ENCODE measurements at places on chromosomes 2 and 18.

DNA sequence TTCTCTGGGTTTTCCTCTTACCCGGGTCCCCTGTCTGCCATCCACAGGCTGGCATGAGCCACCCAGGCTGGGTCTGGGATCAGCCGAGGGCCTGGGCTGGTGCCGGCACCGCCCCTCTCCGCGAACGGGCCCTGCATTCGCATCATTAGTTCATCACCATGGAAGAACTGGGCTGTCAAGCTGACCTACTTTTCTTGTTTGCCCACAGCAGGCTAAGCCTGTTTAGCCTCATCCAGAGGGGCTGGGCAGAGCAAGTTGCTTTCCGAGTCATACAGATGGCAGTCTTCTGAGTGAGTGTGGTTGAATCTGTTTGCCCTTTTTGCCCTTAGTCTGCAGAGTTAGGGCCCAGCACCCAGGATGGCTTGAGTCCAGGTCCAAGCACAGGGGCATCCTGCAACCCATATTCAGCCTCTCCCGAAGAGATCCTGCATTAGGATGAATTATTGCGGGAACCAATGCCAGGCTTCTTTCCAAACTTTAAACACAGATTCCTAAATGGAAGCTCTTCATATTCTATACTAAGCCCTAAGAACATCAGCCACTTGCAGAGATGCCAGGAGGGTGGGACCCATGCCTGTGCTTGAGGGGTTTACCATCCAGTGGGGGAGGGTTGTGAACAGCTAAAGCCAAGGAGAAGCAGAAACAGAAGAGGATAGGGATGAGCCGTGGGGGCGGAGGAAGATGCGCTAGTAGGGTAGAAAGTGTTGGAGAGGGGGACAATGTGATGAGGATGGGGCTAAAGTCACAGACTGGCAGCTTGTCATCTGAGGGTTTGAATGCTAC, 68.0 kb downstream of the NPAS2 start:
- H3K27ac ChIP-seq = no peak overlapping the region
- H3K4me1 ChIP-seq = peaks cover 16% of the 10 kb centered on the region
- no peak overlapping the region for H3K4me3 ChIP-seq

- H3K4me1 ChIP-seq = 0 out of 2 replicates have a peak, but pooled peaks cover 3% of the 10 kb centered on the region
- no peaks in the 10 kb centered on the region for H3K36me3 ChIP-seq
- H3K27ac ChIP-seq = no peak overlapping the region
Measured at GRCh38 chr2:220417503-220417902, 790.1 kb downstream of the SLC4A3 start.

DNA sequence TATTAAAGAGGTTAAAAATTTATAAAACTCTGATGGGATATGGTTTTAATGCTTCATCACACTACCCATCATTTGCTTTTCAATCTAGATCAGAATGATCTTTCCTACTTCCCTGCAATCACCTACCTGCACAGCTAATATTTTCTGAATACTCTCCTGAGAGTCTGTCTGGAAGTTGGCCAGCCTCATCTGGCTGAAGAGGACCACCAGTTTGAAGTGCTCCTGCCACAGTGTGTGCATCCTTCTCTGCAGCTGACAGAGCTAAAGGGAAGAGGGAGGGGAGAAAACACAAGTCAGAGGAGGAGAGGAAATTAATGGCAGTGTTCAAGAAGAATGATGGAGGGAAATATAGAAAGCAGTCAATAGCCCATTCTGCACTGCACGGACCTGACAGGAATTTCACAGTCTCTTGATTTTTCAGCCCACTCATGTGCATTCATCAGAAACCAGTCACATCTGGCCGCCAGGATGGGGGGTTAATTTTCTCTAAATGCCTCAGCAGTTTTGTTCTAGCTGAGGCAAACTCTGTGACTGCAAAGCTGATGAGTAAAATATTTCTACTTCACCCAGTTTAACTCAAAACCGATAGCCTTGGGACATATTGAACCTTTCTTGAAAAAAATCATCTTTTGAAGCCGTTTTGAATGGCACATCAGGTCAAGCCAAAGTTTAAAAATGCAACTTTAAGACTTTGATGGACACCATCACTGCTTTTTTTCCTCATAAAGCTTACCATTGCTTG, 201.8 kb upstream of the KLHL14 start:
- no peak overlapping the region for H3K27ac ChIP-seq
- no peaks in the 10 kb centered on the region for H3K36me3 ChIP-seq

DNA sequence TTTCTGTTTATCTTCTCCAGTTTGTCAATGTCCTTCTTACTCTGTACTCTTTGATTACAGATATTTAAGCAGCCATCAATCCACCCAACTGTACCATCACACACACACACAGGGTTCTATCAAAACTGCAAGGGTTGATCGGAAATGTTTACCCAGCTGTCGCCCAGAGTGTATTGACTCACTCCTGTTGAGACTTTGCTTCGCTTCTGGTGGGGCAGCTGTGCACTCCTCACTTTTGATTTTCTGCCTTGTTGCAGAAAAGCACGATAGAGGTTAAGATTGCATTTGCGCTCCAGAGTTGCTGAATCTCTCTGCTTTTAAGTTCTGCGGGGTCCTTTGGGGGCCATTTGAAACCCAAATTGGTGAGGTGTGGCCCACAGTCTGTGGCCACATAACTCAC, 216.2 kb downstream of the SETBP1 start:
- peaks cover 19% of the 10 kb centered on the region for H3K4me1 ChIP-seq
- no peak for DNase-seq
- no peak overlapping the region for H3K27ac ChIP-seq
- no peaks in the 10 kb centered on the region for H3K36me3 ChIP-seq

DNA sequence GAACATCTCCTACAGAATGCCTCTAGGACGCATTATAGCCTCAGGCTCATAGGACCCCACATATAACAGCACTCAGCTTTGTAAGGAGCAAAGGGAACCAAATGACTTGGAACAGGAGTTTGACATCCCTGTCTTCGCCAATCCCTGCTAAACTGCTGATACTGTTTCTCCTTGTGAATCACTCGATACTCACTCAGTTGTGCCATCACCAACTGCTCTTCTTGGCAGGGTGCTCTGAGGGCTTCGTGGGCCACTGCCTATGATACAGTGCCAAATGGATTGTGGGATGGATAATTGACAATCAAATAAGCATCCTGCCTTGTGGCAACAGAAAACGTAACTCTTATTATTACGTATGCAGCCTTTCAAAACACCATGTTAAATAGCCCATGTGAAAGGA, 396.3 kb downstream of the RIT2 start:
- no peaks in the 10 kb centered on the region for H3K4me1 ChIP-seq
- H3K27ac ChIP-seq = no peak overlapping the region
- H3K27me3 ChIP-seq = no peaks in the 10 kb centered on the region
- DNase-seq = no peak
- H3K36me3 ChIP-seq = no peaks in the 10 kb centered on the region

DNA sequence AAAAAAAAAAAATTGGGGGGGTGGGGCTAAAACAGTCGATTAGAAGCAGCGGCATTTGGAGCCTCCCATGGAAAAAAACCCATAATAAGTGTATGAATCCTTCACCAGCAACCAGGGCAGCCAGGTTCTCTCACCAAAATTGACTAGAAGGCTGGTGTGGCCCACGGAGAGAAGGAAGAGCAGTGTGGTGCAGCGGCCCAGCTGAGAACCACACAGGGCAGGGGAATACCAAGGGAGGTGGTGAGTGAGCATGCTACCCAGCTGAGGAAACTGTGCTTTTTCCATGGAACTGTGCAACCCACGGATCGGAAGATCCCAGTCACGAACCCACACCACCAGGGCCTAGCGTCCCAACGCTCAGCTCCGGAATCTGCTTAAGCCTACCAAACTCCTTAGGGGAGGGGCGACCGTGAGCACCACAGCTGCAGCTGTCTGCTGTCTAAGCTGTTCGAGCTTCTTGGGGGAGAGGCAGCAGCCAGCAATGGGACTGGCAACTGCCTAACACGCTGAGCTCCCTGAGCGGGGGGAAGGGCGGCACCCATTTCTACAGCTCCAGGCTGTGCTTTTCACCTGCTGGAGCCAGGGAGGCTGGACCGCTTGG, 1037.2 kb upstream of the ACVR2A start:
- H3K27ac ChIP-seq = no peak overlapping the region
- H3K4me1 ChIP-seq = peaks cover 4% of the 10 kb centered on the region
- DNase-seq = no peak
- H3K4me3 ChIP-seq = no peak overlapping the region

DNA sequence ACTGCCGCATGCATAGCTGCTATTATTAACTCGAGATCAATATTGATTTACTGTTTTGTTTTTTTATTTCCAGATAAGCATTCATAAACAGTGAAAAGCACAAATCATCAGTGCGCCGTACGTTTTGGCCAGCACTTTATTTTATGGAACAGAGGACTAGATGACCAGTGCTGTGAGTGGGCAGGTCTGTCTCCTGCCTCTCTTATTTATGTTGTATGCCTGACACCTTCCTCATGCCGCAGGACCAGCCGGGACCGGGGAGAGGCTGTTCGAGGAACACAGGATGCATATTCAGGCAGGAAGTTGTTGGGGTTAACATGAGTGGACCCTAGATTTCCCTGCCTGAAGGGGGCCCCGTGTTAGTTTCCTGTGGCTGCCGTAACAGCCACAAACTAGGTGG, 72.6 kb downstream of the AGAP1 start:
- H3K27ac ChIP-seq = no peak overlapping the region
- no peak for DNase-seq
- H3K36me3 ChIP-seq = 0 out of 2 replicates have a peak, but pooled peaks cover 7% of the 10 kb centered on the region
- no peak overlapping the region for H3K4me3 ChIP-seq
- peaks cover 10% of the 10 kb centered on the region for H3K4me1 ChIP-seq

GRCh38 chr2:11237122-11237521, 81.9 kb downstream of the SLC66A3 start:
- no peaks in the 10 kb centered on the region for H3K27me3 ChIP-seq
- H3K4me1 ChIP-seq = no peaks in the 10 kb centered on the region
- no peak overlapping the region for H3K4me3 ChIP-seq
- H3K27ac ChIP-seq = no peak overlapping the region
- no peak for DNase-seq
- H3K36me3 ChIP-seq = peaks cover 10% of the 10 kb centered on the region
